T-helper 17 cell (primary cell): ENCODE measurements at places on chromosomes 3 and 15.
A peak's percentile ranks its signal among the peaks of the same experiment; 100 is the strongest.

DNA sequence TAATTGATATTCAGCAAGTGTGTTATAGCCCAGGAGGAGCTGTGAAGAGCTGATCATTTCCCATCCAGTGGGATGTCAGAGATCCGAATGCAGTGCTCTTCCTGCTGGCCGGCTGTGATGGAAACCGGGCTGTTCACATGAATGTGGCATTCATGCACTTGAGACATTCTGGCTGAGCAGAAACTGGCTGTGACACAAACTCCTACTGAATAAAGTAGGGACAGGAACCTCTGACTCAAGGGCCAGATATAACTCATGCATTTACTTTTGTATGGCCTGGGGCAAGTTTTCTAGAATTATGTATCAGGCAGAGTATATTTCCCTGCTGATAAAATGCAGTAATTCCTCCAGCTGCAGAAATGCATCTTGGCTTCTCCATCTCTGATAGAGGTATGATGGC is 83.4 kb upstream of the FAM3D start:
- no peaks in the 10 kb centered on the region for H3K36me3 ChIP-seq
- no peak overlapping the region for H3K4me3 ChIP-seq
- no peak for DNase-seq

GRCh38 chr15:40241269-40242212 is 2.7 kb downstream of the PAK6 start:
- peaks cover 9% of the 10 kb centered on the region for H3K4me1 ChIP-seq
- H3K36me3 ChIP-seq, result peaks cover 6% of the 10 kb centered on the region
- H3K4me3 ChIP-seq, result no peak overlapping the region
- no peak for DNase-seq
- peaks cover 31% of the 10 kb centered on the region for H3K27me3 ChIP-seq

- H3K27ac ChIP-seq, result peak overlapping the region; percentile 74
- DNase-seq, result no peak
- H3K4me3 ChIP-seq, result no peak overlapping the region
- no peaks in the 10 kb centered on the region for H3K36me3 ChIP-seq
- peaks cover 40% of the 10 kb centered on the region for H3K4me1 ChIP-seq
Measured at GRCh38 chr3:114234745-114235144, 2.6 kb downstream of the ZNF80 start.

DNA sequence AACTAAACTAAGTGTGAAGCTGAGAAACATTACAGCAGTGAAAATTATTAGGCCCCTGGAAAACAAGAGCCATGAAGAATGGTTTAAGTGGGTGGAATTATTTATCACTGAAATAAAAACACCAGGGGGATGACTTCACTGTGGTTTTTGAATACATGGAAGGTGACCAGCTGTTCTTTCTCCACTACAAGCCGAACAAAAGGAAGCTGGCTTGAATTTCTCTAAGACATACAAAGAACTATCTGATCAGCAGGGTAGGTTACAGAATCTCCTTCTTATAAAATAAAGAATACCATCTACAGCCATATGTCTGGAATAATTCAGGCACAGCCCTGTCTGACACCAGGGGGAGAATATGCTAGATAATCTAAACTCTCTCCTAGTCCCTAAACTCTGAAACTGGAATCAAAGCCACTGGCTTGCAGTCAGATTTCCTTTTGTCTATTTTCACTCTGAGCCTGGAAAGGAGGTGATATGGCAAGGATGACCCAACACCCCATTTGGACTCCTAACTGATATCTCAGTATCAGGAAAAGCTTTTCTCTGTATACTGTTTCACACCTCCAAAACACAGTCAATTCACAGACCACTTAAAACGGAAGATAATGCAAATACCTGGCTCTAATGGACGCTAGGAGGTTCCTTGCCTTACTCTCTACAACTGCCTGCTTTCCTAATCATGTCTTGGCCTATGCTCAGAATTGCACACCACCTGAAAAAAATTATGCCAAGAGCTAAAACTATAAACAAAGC is 31.2 kb downstream of the SPATA12 start:
- peaks cover 24% of the 10 kb centered on the region for H3K27me3 ChIP-seq
- no peak for DNase-seq
- H3K27ac ChIP-seq, result no peak overlapping the region
- no peaks in the 10 kb centered on the region for H3K36me3 ChIP-seq
- H3K4me1 ChIP-seq, result peaks cover 4% of the 10 kb centered on the region
- no peak overlapping the region for H3K4me3 ChIP-seq

DNA sequence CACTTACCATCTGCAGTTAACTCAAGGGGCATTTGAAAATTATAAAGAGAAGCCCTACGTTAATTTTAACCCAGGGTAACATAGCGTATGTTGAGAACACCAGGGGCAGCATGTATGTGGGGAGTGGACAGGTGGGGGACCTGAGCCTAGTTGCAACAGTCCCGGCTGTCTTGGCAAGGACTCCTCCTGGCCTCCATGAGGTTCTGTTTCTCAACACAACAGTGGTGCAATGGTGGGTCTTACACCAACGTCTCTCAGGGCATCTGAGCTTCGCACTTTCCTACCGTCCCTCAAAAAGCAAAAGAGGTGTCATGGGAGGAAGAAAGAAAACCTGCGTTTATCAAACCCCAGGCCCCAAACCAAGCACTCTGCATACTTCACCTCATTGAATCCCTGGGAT is 50.6 kb downstream of the MGLL start:
- H3K27ac ChIP-seq, result no peak overlapping the region
- no peak overlapping the region for H3K4me3 ChIP-seq
- H3K4me1 ChIP-seq, result peaks cover 6% of the 10 kb centered on the region
- H3K36me3 ChIP-seq, result peaks cover 2% of the 10 kb centered on the region

DNA sequence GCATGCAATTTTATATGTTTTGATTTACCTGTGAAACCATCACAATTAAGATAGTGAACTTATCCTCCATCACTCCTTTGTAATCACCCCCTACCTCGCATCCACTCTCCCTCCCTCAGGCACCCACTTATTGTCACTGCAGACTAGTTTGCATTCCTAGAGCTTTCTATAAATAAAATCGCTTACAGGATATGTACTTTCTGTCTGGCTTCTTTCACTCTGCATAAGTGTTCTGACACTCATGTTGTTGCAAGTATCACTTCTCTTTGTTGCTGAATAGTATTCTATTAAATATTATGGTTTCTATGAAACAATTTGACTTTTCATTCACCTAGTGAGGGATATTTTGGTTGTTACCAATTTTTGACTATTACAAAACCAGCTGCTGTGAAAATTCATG is 139.3 kb downstream of the RSRC1 start:
- H3K36me3 ChIP-seq, result no peaks in the 10 kb centered on the region
- no peak for DNase-seq
- H3K4me3 ChIP-seq, result no peak overlapping the region
- H3K27ac ChIP-seq, result no peak overlapping the region
- H3K27me3 ChIP-seq, result no peaks in the 10 kb centered on the region

GRCh38 chr3:3065876-3066275 is 44.3 kb downstream of the IL5RA start:
- H3K4me3 ChIP-seq, result no peak overlapping the region
- no peak for DNase-seq
- H3K4me1 ChIP-seq, result no peaks in the 10 kb centered on the region
- H3K27ac ChIP-seq, result no peak overlapping the region
- H3K36me3 ChIP-seq, result no peaks in the 10 kb centered on the region

DNA sequence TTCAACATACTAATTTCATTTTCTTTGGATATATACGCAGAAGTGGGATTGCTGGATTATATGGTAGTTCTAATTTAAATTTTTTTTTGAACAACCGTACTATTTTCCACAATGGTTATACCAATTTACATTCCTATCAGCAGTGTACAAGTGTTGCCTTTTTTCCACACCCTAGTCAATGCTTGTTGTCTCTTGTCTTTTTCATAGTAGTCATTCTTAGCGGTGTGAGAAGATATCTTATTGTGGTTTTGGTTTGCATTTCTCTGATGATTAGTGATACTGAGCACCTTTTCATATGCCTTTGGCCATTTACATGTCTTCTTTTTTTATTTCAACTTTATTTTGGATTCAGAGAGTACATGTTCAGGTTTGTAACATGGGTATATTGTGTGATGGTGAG is 153.1 kb downstream of the IL5RA start:
- H3K4me1 ChIP-seq, result no peaks in the 10 kb centered on the region
- no peak overlapping the region for H3K4me3 ChIP-seq
- no peak for DNase-seq
- no peak overlapping the region for H3K27ac ChIP-seq
- no peaks in the 10 kb centered on the region for H3K36me3 ChIP-seq

GRCh38 chr3:128323206-128324081 is 143.2 kb downstream of the DNAJB8 start:
- no peak for DNase-seq
- no peak overlapping the region for H3K4me3 ChIP-seq
- H3K36me3 ChIP-seq, result peaks cover 3% of the 10 kb centered on the region
- no peaks in the 10 kb centered on the region for H3K27me3 ChIP-seq
- H3K27ac ChIP-seq, result no peak overlapping the region

DNA sequence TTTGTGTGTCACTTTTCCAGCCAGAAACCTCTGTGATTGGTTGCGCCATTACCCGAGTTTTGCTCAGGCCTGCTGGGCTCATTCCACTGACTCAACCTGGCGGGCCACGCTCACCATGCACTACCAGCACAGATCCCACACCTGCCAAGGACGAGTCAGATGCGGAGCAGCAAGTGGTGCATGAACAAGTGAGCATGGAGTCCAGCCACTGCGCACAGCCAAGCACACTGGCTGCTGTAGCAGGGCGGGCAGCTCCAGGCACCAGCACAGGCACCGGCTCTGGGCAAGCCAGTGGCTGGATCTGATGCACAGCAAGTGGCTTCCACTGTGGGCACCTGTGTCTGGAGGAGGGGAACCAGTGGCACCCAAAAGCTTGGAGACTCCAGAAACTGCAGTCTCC is 110.4 kb downstream of the CBLB start:
- no peak for DNase-seq
- H3K27ac ChIP-seq, result peak overlapping the region; percentile 27
- peaks cover 11% of the 10 kb centered on the region for H3K4me1 ChIP-seq
- H3K27me3 ChIP-seq, result no peaks in the 10 kb centered on the region

GRCh38 chr15:51089699-51090453 is 4.8 kb downstream of the TNFAIP8L3 start:
- H3K27ac ChIP-seq, result no peak overlapping the region
- peaks cover 2% of the 10 kb centered on the region for H3K36me3 ChIP-seq
- H3K27me3 ChIP-seq, result peaks cover 68% of the 10 kb centered on the region
- H3K4me3 ChIP-seq, result no peak overlapping the region
- peaks cover 13% of the 10 kb centered on the region for H3K4me1 ChIP-seq
- no peak for DNase-seq

GRCh38 chr15:41892621-41893421 is 1.0 kb downstream of the SPTBN5 start:
- H3K27me3 ChIP-seq, result no peaks in the 10 kb centered on the region
- no peaks in the 10 kb centered on the region for H3K36me3 ChIP-seq
- peaks cover 21% of the 10 kb centered on the region for H3K4me1 ChIP-seq
- DNase-seq, result no peak
- H3K27ac ChIP-seq, result peak overlapping the region; percentile 97

DNA sequence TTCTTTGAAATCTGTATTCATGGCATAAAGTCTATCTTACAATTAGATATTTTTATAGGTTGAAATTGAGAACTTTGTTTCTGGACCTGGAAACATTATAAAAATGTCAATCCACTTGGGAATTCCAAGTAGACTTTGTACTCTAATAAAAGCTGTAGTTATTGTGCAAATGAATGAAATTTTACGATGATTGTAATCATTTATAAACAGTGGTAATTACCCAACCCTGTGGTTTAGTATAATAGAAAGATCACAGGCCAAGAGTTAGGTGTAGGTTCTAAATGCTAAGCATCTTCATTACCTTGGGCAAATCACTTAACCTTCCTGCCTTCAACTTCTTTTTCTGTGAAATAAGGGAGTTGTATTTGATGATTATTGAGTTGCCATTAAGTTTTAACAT is 13.2 kb upstream of the SLC7A14 start:
- no peak overlapping the region for H3K4me3 ChIP-seq
- DNase-seq, result no peak
- no peaks in the 10 kb centered on the region for H3K36me3 ChIP-seq
- no peaks in the 10 kb centered on the region for H3K4me1 ChIP-seq

GRCh38 chr3:126498929-126499328 is 18.6 kb downstream of the UROC1 start:
- H3K27me3 ChIP-seq, result peaks cover 5% of the 10 kb centered on the region
- H3K36me3 ChIP-seq, result no peaks in the 10 kb centered on the region
- DNase-seq, result no peak
- H3K4me1 ChIP-seq, result no peaks in the 10 kb centered on the region

DNA sequence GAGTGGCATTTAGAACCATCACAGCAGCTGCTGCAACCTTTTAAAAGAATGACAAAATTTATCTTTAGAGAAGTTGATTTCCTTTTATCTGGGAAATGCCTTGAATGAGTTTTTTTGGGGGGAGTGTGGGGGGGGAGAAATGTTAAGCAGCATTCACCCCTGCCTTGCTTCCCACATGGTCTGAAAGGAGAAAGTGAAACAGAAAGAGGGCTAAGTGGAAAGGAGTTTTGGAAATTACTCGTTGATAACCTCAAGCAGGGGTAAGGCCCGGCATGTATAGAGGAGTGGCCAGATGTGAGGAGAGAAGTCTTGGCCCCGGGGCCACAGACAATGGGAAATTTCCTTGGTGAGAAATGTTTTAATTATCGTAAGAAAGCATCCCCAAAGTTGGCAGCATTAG is 23.5 kb downstream of the B3GALNT1 start:
- no peaks in the 10 kb centered on the region for H3K36me3 ChIP-seq
- H3K27ac ChIP-seq, result no peak overlapping the region
- peaks cover 6% of the 10 kb centered on the region for H3K4me1 ChIP-seq
- no peak overlapping the region for H3K4me3 ChIP-seq
- H3K27me3 ChIP-seq, result no peaks in the 10 kb centered on the region

DNA sequence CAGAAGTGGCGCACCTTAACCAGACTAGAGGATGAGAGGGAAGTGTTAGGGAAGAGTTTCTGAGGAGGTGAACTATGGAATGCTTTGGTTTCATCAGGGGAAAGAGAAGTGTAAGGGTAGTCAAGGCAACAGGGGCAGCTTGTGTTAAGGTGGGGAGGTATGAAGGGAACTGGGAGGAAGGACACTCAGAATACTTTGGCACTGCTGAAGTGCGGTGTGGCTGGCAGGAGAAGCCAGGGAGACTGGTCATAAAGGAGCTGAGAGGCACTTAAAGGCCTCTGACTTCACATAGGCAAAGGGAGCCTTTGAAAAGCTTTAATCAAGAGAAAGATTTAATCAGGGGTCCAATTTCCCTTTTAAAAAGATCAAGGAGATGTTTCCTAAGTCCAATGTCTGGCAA is 129.0 kb downstream of the ERC2 start:
- H3K27me3 ChIP-seq, result peaks cover 59% of the 10 kb centered on the region

- H3K36me3 ChIP-seq, result peaks cover 2% of the 10 kb centered on the region
- peaks cover 4% of the 10 kb centered on the region for H3K4me1 ChIP-seq
- no peak for DNase-seq
Measured at GRCh38 chr3:139286825-139287224, 57.0 kb upstream of the MRPS22 start.

DNA sequence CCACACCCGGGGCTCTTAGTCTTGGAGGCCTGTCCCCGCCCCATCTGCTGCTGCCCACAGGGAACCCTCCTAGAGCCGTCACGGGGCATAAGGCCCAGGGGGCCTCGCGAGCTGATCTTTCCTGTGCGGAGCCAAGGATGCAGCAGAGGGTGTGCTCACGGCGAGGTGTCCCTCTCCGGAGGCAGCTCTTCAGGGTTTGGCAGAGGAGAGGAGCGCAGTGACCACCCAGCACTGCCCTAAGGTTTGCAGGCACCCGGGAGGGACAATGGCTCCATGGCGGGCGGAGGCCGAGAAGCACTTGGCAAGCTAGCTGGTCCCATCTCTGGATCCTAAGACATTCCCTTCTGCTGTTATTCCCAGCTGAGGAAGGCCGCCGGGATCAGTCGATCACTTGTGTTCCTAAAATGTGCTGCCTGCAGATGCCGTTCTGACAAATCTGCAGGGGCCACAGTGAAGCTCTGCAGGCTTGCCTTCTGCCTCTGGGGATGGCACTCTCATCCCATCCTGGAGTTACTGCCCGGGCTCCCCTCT is 47.4 kb upstream of the PCSK6 start:
- H3K4me3 ChIP-seq, result no peak overlapping the region
- peaks cover 27% of the 10 kb centered on the region for H3K27me3 ChIP-seq
- no peaks in the 10 kb centered on the region for H3K36me3 ChIP-seq
- no peak for DNase-seq
